ENCODE measurements at places on chromosomes 1 and 21.

GRCh38 chr1:33468011-33468410 is 4.4 kb upstream of the ZSCAN20 start:
- DNase-seq = no peak

DNA sequence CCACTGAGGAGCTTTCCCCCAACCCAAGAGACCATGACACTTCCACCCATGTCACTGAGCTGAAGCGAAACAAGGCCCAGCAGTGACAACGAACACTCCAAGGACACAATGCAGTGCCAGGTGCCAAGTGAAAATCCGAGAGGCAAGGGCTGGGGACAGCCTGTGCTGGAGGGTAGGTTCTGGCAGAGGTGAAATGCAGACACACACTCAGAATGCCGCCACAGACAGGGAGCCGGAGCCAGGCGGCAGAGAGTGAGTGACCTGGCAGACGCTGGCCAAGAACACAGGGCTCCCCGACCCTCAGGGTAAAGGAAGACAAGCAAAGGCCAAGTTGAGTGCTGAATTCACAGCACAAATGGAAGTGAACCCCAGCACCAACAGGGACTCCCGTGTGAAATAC is 78.9 kb downstream of the CD46 start:
- no peak for DNase-seq

DNA sequence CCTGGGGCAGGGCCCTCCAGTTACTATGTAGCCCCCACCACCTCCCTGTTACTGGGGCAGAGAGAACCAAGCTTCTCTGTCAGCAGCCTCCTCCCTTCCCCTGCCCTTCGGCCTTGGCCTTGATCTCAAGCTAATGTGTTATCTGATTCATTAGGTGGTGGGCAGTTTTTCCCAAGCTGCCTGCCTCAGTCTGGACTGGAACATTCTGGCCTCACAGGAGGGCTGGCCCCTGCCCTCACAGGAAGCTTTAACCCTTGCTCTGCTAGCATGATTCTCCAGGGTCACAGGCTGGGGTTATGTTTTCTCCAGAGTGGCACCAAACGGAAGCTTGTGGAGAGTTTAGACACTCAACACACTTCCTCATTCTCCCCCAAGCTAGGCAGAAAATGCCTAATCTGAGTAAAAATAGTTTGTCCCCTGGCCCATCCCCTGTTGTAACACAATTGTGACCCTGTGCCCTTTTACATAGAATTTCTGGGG is 37.2 kb upstream of the SLC6A9 start:
- DNase-seq = no peak

DNA sequence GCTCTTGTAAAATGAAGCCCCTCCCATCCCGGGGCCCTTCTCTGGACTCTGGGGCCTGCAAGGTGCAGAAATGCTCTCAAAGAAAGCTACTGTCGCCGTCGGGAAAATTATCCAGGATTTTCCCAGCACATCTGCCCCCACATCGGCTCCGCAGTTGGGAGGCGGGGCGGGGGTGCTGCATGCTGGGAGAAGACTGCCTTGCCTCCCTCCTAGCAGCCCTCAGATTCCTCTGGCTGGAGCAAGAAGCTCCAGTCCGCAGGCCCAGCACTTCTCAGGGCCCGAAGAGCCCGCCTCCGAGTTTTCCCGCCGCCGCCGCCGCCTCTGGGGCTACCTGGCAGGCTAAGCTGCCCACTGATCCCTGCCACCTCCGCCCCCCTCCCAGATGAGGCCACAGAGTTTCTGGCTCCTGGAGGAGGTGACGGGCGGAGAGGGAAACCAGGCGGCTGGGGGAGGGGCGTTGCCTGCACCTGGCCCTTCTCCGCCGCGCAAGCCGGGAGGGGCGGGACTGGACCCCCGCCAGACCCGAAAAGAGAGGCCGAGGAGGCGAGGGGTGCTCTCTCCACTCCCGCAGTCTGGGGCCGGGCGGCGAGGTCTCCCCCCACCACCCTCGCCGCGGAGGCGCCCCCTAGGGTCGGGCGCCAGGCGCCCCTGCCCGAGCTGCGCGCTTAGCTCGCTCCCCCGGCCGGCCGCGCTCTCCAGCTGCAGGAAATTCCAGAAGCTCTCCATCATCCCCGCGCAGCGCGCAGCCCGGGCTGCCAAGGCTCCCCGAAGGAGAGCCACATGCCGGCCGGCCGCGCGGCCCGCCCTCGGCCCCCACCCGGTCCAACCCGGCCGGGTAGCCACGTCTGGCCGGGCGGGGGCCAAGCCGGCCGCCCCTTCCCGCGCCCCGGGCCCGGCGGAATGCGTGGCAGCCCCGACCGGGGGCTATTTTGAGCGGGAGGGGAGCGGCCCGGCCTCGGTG is 28.8 kb downstream of the AHDC1 start:
- peak; percentile 56 for DNase-seq

DNA sequence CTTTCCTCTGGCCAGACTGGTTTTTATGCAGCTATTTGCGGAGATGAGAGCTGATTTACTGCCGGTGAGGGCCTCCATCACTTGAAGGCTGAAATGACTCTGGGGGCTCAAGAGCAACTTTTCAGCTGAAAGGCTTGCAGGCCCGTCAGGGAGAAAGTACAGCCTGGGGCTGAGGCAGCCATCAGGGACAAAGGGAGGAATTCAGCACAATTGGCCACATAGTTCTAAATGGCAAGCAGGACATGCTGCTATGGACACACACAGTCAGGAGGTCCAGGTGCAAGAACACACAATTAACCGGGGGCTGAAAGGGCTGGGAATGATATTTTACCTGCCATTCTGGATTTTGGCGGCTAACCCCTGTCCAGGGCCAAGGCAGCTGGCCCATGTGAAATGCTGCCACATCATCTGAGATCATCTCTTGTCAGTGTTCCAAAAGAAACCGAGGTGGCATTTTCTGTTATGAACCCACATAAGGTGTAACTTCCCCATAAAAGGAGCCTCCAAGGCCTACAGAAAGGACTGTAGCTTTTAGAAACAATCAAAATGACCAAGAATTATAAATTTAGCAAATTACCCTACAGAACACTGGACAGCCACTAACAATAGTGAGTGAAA is 58.2 kb downstream of the LMX1A start:
- no peak for DNase-seq

DNA sequence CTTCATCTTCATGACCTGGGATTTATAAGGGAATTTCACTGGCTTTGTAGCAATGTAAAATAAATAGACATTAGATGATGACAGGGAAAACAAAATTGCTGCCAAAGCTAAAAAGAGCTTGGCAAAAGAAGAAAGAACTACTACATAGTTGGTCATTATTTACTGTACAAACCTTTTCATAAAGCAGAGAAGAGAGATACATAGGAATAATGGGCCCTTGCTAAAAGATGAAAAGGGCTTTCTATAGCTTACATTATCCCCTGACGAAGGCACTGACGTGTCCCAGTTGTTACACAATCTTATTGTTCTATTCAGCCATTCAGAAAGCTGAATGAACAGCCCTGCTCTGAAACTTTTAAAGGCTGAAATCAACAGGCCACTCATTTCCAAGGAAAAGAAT is 57.1 kb downstream of the ZC3H11B start:
- DNase-seq = peak; percentile 18

DNA sequence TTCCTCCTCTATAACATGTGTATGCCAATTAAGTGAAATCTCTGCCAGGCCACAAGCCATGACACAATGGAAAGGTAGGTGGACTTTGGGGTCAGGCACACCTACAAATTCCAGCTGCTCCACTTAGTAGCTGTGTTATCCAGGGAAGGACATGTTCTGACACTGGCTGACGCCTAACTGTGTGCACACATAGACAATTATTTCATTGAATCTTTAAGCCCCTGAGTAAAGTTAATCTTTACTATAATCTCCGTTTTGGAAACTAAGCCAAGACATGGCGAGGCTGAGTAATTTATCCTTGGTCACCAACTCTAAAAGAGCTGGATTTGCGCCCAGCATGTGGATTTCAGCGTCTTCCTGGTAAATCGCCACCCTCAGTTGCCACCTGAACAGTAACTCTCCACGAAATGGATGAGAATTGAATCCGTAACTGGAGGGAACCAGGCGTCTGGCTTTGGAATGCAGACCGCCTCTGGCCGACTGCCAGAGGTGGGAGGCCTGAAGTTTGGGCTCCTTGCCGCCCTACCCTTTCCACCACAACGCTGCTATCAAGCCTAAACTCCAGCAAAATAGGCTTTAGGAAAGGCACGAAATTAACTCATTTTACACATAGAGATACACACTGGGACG is 888 bp upstream of the SNRPE start:
- DNase-seq = peak; percentile 12

DNA sequence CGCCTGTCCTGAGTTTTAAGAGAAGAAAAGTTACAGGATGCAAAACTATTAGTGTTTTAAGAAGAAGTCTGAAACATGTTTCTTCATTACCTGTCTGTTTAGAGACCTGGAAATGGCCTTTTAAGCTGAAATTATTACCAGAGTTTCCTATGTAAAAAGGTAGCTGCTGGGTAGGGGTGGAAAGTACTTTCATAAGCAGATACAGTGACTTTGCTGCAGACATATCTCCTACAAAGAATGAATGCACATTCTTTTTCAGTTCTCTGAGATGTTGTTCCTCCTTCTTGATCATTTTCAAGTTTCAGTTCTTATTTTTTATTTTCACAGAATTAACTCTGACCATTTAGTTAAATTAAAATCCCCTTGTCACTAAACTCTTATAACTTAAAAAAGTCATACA is 1329.6 kb downstream of the KCNT2 start:
- no peak for DNase-seq

DNA sequence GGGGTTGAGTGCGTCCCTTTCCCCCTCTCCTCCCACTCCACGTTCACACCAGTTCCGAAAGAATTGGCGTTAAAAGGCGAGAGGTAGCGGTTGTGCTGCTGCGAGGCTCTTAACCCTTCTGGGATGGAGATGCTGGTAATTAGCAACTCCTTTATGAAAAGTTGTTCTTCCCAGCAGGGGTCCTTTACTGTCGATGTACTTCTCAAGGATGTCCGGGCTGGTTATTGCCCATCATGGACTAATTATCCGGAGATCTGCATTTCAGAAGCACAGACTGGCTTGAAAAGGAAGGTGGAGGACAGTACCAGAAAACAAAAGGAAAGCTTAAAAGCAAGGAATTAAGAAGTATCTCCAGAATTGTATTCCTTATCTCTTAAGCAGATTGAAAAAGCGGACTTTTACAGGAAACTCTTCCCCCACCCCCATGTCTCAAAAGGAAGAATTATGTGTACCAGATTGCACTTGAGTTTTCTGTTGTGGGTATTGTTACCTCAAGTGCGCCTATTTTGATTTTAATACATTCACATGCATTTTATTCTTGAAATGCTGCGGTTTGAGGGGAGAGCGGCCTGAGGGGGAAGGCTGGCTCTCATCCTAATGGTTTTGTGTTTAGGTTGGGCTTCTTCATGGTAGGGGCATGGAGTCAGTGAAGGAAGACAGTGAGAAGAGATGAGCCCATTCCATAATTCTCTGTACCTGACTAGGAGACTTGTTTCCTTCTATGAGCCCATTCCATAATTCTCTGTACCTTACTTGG is 1.5 kb downstream of the AK4 start:
- no peak for DNase-seq

- peak; percentile 56 for DNase-seq
Observed at GRCh38 chr1:237864338-237865244, 26.1 kb downstream of the ZP4 start.

- DNase-seq = no peak
Observed at GRCh38 chr1:36513676-36514473, 31.2 kb upstream of the CSF3R start.

- DNase-seq = no peak
Observed at GRCh38 chr1:71190843-71191242, 110.0 kb upstream of the ZRANB2 start.

DNA sequence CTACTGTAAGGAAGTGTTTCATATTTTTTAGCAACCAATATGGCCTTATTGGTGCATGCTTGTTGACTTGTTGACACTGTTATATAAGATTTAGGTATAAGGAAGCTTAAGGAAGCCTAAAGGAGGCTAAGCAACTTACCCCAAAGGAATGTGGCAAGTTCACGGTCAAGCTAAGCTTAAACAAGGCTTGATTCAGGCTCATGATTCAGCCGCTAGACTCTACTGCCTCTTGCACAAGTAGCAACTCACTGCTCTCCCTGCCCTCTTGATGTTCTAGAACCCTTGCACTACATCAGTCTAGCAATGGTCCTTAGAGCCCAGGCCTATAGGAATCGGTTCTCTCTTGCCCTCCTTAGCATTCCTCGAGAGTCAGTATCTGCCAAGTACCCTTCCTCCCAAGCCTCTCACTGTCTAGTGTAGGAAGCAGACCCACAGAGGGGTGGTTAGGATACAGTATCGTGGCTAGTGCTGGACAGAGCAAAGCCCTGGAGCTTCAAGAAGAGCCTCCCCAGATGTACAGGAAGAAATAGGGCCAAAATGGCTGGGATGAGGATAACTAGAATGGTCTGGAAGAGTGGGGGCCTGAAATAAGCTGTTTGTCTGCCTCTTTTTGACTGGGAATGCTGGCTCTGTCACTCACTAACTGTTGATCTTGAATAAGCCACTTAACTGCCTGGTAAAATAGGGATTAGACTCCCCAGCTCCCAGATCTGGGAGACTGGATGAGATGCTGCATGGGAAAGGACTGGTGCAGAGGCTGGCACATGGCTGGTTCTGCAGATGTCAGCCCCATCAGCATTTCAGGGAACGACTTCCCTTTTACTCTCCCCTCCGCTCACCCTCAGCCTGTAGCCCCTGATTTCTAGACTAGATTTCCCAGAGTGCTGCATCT is 122.2 kb downstream of the NAV1 start:
- no peak for DNase-seq

DNA sequence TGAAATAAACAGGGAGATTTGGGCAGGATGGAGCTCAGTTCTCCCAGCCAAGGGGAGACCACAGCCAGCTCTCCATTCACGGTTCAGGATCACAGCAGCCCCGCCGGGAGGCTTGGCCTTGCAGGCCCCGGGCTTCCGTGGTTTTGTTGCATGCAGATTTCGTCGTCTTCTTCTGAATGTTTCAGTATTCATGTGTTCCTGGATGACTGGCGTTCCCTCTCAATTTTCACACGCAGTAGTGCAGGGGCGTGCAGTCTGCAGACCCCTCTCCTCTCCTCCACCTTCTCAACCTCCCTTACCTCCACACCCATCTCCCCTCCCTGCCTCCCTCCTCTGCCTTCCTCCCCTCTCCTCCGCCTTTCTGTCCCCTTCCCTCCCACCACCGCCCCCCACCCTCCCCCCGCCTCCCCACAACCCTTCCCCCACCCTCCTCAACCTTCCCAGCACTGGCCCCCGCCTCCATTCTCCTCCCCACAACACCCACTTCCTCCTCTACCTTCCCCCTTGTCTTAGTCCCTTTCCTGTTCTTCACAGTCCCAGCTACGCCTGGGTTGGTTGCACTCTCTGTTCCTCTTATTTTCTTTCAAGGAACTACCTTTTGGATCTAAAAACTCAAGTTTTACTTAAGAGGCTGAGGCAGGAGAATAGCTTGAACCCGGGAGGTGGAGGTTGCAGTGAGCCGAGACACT is 8.4 kb upstream of the SLC19A1 start:
- DNase-seq = no peak

- no peak for DNase-seq
Observed at GRCh38 chr1:225450491-225451191, 22.8 kb upstream of the LBR start.
